ENCODE measurements at places on chromosomes 16 and 17. TPM values are rescaled to one million over a fixed set of nuclear protein-coding genes. Genes with fewer than 3 reads are reported as not detected.

DNA sequence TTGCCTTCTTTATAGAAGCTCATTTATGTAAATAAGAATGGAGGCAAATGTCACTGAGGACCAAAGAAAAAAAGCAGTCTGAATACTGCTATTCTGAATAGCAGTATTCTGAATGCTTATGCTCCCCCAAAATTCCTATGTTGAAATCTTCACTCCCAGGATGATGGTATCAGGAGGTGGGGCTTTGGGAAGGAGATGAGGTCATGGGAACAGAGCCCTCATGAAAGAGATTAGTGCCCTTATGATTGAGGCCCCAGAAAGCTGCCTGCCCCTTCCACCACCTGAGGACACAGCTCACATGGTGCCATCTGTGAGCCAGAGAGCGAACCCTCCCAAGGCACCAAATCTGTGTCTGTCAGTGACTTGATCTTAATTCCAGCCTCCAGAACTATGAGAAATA is 28.8 kb downstream of the HEATR6 start:
- no peak for DNase-seq

DNA sequence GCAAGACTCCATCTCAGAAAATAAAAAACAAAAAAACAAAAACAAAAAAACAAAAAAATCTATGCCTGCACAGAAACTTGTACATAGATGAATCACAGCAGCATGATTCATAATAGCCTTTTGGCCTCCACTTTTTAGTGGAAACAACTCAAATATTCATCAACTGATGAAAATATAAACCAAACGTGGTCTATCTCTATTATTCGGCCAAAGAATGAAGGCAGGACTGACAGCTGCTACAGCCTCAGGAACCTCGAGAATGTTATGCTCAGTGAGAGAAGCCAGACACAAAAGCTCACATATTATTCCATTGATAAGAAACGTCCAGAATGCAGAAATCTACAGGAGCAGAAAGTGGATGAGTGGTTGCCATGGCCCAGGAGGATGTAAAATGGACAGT is 19.8 kb downstream of the PPL start:
- no peak for DNase-seq

The GRB7 gene
- total RNA-seq = 13.6 TPM

The CTU2 gene
- total RNA-seq = 13.6 TPM

DNA sequence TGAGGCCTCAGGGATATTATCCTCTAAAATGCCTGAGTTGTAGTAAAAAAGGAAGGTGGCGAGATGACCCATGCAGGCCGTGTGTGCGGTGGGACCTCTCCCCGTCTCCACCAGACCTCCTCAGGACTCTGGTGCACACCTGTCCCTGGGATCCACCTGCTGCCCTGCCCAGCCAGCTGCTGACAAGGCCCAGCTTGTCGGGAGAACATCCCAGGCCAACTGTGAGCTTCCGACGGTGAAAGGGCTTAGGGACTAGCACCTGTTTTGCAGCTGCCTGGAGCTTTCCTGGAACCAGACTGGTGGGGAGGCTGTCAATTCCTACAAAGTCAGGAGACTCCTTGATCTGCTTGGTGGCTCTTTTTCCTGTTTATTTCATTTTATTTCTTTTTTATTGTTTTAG is 11.6 kb downstream of the IL34 start:
- DNase-seq = no peak

DNA sequence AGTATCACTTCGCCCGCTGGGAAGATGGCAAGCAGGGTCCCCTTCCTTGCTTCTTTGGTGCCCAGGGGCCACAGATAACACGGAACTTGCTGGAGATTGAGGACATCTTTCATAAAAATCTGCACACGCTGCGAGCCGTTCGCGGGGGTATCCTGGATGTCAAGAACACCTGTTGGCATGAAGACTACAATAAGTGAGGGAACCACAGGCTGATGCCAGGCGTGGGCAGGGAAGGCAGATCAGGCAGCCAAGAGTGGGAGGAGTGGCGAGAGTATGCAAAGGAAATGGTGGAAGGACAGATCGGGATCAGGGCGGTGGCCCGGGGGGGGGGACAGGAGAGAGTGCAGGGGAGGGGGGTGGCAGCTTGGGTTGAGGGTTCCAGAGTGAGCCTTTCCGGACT is 22.2 kb downstream of the DNAH2 start:
- no peak for DNase-seq

The APRT gene
- total RNA-seq = 113 TPM

The PRR29 gene
- total RNA-seq = not detected
